Psoas muscle (tissue), 8 donors: ENCODE measurements at places on chromosomes 1 and 21.

- DNase-seq = no peak
These were observed 21.6 kb downstream of the UTP25 start for GRCh38 chr1:209849388-209849787.

DNA sequence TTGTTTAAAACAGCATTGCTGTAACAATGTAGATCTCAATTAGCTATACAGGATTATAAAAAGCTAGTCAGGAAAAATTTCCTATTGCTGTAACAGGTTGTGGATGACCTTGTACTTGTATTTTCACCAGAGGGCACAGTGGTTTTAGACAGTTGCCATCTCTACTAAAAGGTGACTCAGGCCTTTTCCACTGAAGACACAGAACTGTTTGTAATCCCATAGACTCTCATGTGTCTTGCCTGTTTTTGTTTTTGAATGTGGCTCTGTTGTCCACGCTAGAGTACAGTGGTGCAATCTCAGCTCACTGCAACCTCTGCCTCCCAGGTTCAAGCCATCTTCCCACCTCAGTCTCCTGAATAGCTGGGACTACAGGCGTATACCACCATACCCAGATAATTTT is 5.9 kb downstream of the MTFR1L start:
- DNase-seq = no peak

DNA sequence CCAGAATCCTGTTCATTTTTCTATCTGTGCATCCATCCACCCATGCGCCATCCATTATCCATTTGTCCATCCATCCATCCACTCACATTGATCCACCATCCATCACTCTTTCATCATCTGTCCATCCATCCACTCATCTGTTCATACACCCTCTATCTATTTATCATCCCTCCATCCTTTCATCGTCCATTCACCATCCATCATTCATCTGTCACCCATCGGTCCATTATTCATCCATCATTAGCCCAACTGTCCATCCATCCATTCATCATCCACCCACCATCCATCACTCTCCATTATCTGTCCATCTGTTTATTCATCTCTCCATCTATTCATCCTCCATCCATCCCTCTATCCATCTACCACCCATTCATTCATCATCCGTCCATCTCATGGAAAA is 125.7 kb upstream of the TMPRSS2 start:
- no peak for DNase-seq

- DNase-seq = no peak
These were observed 57.5 kb upstream of the ABCG1 start for GRCh38 chr21:42161401-42161955.

GRCh38 chr1:226121049-226121586 is 58.6 kb downstream of the H3-3A start:
- DNase-seq = no peak

GRCh38 chr1:10835822-10836421 is 39.5 kb upstream of the CASZ1 start:
- peak; percentile 82 for DNase-seq

DNA sequence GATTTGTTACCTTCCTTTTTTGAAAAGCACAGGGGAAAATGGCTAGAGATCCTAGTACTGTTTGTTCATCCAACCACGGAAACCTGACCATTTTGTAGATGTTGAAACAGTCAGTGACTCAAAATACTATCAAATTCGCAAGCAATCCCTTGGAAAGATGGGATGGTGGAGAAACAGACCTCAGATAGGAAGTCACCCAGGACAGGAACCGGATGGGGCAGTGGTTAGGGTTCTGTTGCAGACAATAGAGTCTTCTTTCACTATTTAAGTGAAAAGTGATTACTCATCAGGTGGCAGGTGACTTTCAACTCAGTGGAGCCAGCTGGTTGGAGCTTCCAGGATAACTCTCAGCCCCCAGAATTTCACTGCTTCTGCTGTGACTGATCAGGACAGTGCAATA is 17.0 kb downstream of the LHX4 start:
- DNase-seq = no peak

GRCh38 chr1:52426371-52426770 is 22.0 kb downstream of the PRPF38A start:
- no peak for DNase-seq

- peak; percentile 40 for DNase-seq
These were observed 4.4 kb downstream of the MORN1 start for GRCh38 chr1:2386636-2387611.

DNA sequence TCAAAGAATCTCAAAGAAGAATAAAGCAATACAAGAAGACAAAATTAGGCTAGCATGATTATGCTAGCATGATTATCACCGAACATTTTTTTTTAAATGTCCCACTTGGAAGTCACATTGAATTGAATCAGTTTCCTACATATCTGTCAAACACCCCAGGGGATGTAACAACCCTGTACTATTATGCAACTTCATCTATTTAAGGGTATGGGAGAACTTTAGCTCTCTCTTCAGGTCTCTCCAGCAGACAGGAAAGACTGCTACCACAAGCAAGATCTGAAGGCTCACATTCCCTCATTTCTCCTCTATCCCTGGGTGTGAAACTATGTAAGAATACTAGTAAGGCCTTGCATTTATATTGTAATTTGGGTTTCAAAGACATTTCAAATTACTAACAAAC is 52.8 kb downstream of the EDEM3 start:
- no peak for DNase-seq

DNA sequence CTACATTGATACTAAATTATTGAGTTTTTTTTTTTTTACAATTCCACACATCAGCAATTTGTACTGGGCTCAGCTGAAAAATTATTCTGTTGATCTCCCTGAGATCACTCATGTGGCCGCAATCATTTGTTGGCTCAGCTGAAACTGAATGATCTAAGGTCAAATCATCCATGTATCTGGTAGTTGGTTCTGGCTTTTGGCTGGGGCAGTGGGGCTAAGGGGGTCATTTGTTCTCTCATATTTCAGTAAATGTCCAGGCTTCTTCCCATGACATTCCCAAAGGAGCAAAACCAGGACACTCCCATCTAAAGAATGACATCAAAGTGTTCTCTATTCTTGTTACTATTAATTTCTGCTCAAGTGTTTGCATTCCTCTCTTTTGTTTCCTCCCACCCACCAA is 806.7 kb upstream of the ADGRL2 start:
- DNase-seq = no peak

DNA sequence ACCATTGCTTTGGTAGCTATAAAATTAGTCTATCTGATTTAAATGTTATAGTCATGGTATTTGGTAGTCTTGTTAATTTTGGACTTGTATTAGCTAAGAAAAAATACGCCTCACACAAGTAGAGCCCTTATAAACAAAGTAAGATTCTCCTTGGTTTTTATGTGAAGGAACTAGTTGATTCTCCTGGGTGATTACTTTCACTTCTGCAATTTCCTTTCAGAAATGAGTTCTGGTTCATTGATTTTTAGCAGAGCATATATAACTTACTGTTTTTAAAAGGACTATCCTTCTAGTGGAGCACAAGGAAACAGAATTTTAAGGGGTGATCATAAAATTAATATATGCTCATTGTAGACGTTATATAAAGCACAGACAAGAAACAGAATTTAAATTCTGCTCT is 120.1 kb downstream of the BACH1 start:
- DNase-seq = no peak
